ENCODE measurements at places on chromosomes 3 and 15. TPM values are rescaled to one million over a fixed set of nuclear protein-coding genes. Genes with fewer than 3 reads are reported as not detected.
A peak's percentile ranks its signal among the peaks of the same experiment; 100 is the strongest.

GRCh38 chr3:135581806-135582205, 383.7 kb upstream of the PPP2R3A start:
- H3K4me1 ChIP-seq: no peaks in the 10 kb centered on the region
- no peak overlapping the region for H3K4me3 ChIP-seq
- no peaks in the 10 kb centered on the region for H3K36me3 ChIP-seq

- peaks cover 46% of the 10 kb centered on the region for H3K4me1 ChIP-seq
- no peaks in the 10 kb centered on the region for H3K27me3 ChIP-seq
- DNase-seq: peak; percentile 42
These were observed 406 bp upstream of the MPI start for GRCh38 chr15:74889390-74889882.

The CRYGS gene
- total RNA-seq: 1.6 TPM

The ZNF619 gene
- 7.0 TPM for total RNA-seq

- no peak overlapping the region for H3K27ac ChIP-seq
- no peaks in the 10 kb centered on the region for H3K36me3 ChIP-seq
- peaks cover 5% of the 10 kb centered on the region for H3K27me3 ChIP-seq
- no peaks in the 10 kb centered on the region for H3K4me1 ChIP-seq
- peak; percentile 70 for DNase-seq
These were observed 61.4 kb downstream of the TUSC7 start for GRCh38 chr3:116770815-116771450.

The AP3B2 gene
- 0.59 TPM for total RNA-seq

DNA sequence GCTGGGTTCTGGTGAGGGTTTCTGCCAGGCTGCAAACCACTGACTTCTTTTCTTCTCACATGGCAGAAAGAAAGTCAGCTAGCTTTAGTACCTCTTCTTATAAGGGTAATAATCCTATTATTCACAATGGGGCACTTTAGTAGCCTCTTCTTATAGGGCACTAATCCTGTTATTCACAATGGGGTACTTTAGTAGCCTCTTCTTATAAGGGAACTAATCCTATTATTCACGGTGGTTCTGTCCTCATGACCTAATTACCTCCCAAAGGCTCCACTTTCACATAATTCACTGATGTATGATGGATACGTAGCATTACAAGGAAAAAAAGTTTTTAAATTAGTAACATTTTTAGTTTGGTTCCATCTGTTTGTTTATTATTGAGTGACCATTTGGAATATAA, 671.3 kb downstream of the NSUN3 start:
- no peaks in the 10 kb centered on the region for H3K36me3 ChIP-seq
- H3K4me1 ChIP-seq: no peaks in the 10 kb centered on the region
- no peak overlapping the region for H3K4me3 ChIP-seq
- DNase-seq: no peak
- no peaks in the 10 kb centered on the region for H3K27me3 ChIP-seq

DNA sequence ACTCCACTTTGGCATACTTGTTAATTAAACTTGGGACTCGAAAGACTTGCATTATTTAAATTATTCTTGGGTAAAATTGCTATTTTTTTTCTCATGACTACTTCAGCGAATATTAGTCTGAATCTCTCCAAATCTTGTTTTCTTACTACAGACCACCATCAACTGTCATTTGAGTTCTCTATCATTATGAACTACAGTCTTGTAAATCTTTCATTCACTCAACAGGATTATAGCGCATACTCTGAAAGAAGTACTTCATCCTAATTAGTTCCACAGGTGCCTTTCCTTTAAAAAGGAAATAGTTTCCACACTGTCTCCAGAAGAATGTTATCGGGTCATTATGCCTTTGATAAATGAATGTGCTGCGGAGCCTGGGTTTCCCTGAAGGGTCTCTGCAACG, 149.5 kb downstream of the NLGN1 start:
- no peaks in the 10 kb centered on the region for H3K36me3 ChIP-seq
- H3K27me3 ChIP-seq: no peaks in the 10 kb centered on the region
- H3K4me1 ChIP-seq: no peaks in the 10 kb centered on the region
- no peak for DNase-seq
- no peak overlapping the region for H3K4me3 ChIP-seq

- H3K4me3 ChIP-seq: no peak overlapping the region
- H3K36me3 ChIP-seq: no peaks in the 10 kb centered on the region
- no peak for DNase-seq
- H3K27ac ChIP-seq: no peak overlapping the region
- H3K27me3 ChIP-seq: peaks cover 9% of the 10 kb centered on the region
These were observed 125.4 kb upstream of the BFSP2 start for GRCh38 chr3:133274477-133274876.

DNA sequence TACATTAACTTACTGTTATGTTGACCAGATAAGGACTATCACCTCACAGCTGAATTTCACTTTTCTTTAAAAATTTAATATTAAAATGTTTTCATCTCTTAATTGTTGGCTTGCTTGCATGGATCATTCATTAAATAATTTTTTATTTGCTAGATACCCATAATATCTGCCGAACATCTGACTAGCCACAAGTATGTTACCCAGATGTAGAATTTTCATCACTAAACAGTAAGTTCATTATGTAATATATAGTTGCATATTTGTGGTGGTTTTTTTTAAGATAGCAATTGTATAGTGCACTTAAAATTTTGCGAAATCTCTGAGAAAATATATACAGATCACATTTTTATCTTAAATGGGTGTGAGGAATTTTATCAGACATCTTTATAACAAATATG, 190.4 kb downstream of the MBNL1 start:
- H3K4me1 ChIP-seq: peaks cover 34% of the 10 kb centered on the region
- H3K27ac ChIP-seq: no peak overlapping the region
- H3K27me3 ChIP-seq: no peaks in the 10 kb centered on the region
- H3K36me3 ChIP-seq: peaks cover 49% of the 10 kb centered on the region

The SHF gene
- 18.7 TPM for total RNA-seq

GRCh38 chr3:128794770-128795649, 69.0 kb downstream of the RAB7A start:
- peak overlapping the region; percentile 37 for H3K4me3 ChIP-seq
- H3K27ac ChIP-seq: peak overlapping the region; percentile 95
- H3K4me1 ChIP-seq: peaks cover 91% of the 10 kb centered on the region
- H3K36me3 ChIP-seq: peaks cover 44% of the 10 kb centered on the region

All from activated CD4-positive, alpha-beta T cell treated with anti-CD3 and anti-CD28 coated beads for 36 hours (primary cell).